Dermis microvascular lymphatic vessel endothelial cell (primary cell): ENCODE measurements at places on chromosomes 7 and 10.

- no peak for DNase-seq
Measured at GRCh38 chr10:97729014-97729413, 7.9 kb upstream of the ZFYVE27 start.

DNA sequence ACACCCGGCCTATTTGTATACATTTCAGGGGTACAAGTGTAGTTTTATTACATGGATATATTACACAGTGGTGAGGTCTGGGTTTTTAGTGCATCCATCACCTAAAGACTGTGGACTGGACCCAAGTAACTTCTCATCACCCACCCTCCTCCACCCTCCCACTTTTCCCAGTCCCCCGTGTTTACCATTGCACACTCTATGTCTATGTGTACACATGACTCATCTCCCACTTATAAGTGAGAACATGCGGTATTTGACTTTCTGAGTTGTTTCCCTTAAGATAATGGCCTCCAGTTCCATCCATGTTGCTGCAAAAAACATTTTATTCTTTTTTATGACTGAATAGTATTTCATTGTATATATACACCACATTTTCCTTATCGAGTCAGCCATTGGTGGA lies 98.9 kb upstream of the WAC start:
- no peak for DNase-seq

GRCh38 chr10:71684356-71685173 lies 35.0 kb downstream of the C10orf105 start:
- DNase-seq, result no peak

GRCh38 chr7:155694851-155695250 lies 50.4 kb downstream of the RBM33 start:
- no peak for DNase-seq

GRCh38 chr10:102335184-102335583 lies 60.3 kb upstream of the NFKB2 start:
- DNase-seq, result no peak

DNA sequence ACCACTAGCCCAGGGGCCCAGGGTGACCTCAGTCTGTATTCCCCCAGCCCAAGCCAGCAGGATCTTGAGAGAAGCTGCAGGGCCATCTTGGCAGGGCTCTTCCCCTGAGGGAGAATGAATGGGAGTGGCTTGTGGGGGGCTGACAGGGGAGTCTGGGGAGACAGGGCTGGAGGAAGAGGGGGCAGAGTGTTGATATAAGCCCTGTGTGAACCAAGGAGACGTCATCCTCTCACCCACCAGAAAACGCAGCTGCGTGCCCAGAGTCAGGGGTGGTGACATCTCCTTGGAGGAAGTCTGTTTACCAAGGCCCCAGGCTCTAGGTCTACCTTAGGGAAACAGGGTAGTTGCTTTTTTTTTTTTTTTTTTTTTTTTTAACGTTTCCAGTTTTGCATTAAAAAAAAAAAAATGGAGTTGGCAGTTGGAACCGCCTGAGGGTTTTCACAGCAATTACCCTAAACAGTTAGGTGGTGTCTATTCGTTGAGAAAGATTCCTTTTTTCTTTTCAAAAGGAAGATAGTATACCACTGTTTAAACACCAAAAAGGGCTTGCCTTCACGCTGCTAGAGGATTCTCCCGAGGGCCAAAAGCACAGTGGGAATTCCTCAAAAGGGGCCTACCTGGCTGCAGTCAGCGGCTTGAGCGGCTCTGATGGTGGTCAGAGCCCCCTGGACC lies 113.8 kb downstream of the PRPF18 start:
- no peak for DNase-seq

DNA sequence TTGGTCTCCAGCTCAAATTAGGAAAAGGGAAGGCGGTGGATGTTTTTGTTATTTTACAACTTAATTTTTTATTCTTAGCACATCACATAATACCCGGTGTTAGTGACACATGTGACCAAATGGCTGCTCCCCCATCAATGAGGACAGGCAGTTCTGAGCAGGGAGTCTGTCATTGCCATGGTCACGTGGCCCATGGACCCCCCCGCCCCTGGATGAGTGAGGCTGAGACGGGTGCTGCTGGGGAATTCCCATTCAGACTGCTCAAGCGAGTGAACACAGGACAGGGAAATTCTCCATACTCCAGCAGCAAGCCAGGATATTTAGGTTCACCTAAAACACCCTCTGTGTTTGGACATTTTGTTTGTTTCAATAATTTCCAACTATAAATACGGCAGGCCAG lies 34.7 kb upstream of the SLC35B4 start:
- DNase-seq, result no peak

- no peak for DNase-seq
Measured at GRCh38 chr10:71132321-71132810, 80.0 kb upstream of the UNC5B start.

DNA sequence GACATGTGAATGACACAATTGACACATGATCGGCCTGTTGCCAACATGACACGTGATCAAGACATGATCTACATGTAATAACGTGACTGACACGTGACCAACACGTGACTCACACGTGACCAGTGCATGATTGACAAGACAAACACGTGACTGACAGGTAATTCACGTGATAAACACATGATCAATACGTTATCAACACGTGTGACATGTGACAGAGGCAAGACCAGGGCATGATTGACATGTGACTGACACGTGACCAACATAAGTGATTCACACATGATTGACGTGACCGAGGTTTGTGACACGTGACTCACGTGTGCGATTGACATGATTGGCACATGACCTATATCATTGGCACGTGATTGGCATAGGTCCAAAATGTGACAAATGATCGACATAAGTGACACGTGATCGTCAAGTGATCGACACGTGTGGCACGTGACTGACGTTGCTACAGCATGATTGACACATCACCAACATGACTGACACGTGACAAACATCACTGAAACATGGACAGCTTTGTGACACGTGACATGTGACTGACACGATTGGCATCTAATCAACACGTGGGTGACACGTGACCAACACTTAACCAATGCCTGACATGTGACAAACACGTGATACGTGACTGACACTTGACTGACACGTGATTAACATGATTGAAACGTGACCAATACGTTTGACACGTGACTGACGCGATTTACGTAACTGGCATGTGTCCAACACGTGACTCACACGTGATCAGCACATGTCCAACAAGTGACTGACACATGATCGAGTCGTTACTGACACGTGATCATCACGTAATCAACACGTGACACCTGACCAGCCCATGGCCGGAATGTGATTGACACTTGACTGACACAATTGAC lies 23.0 kb downstream of the CRPPA start:
- no peak for DNase-seq

DNA sequence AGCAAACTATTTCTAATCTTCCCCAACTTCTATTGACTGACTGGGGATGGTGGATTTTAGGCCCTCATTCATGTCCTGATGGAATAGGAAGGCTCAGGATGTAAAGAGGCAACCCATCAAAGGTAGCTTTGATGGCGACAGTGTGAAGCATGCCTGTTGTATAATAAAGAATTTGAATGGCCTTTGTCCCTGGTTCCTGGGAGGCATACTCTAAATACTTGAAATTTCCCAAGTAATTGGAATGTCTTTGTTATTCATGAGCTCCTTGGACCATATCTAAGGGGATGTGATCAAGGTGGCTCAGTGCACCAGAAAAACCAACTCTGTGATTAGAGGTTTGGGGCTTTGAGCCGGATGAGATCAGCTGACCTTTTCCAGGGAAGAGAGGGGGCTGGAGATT lies 264.5 kb upstream of the NEBL start:
- no peak for DNase-seq

- DNase-seq, result no peak
Measured at GRCh38 chr10:71241114-71241829, 28.9 kb downstream of the UNC5B start.

DNA sequence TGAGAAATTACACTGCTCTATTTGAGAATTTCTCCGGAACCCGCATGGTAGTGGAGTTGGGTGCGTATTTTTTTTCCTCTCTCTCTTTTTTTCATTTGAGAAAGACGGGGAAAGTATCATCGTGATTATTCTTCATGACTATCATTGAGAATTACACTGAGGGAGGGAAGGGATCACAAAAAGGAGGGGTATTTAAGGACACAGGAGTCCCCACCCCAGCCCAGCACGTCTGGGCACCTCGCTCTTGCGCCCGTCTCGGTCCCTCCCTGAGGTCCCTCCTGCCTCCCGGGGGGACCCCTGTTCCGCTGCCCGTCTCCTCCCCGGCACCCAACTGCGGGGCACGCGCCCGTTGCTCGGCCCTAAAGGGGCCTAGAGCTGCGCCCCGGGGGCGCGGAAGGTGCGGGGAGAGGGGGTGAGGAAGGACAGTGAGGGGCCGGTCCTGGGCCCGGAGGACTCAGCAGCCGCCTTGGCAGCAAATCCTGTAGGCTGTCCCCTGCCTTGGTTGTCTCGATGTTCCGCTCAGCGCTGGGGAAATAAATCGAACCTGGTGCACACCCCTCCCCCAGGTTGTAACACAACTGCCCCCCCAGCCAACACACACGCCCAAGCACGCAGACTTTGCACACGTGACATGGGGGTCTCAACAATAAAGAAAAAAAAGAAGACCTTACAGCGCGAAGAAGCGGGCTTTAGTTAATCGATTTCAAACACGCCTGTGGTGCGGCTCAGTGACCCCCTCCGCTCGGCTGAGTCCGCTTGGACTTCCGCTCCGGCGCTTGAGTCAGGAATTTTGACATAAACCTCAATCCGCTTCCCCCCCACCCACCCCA lies 18.6 kb upstream of the GATA3 start:
- no peak for DNase-seq

GRCh38 chr7:73890555-73891147 lies 29.7 kb downstream of the TMEM270 start:
- no peak for DNase-seq

DNA sequence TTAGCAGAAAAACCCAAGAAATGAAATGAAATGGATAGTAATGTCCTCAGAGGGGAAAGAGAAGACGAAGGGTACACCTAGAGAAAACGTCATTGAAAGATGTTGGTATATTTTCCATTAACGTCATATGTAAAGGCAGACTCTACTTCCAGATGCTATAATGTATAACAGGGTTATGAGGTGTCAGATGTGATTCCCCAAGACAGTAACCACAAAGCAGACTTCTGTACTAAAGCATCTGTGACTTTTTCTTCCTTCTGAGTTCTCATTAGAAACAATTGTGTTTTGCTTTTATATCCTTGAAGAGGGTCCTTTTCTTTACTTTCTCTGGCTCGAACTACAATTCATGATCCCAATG lies 37.4 kb downstream of the LRRC72 start:
- DNase-seq, result no peak

GRCh38 chr10:79201706-79202105 lies 132.9 kb downstream of the ZMIZ1 start:
- no peak for DNase-seq

DNA sequence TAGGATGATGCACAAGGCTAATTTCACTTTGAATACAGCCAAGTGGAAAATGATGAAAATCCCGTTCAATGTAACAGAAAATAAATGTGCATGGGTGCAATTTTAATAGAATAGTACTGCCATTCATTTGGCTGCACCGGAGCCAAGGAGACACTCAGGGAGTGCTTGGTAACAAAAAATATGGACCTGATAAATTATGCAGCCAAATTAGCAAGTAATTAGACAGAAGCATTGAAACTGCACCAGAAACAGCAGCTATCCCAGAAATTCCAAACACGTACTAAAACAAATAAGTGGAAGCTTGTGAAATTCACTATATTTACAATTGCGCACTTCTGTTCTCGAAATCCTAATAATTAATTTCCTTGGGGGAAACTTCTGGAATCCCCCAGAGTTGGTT lies 31.5 kb downstream of the ST8SIA6 start:
- DNase-seq, result no peak
